Activated CD4-positive, alpha-beta T cell treated with anti-CD3 and anti-CD28 coated beads, Interleukin-2, amount 50 U/mL, for 4 hours (primary cell): ENCODE measurements at places on chromosomes 12 and 14.

DNA sequence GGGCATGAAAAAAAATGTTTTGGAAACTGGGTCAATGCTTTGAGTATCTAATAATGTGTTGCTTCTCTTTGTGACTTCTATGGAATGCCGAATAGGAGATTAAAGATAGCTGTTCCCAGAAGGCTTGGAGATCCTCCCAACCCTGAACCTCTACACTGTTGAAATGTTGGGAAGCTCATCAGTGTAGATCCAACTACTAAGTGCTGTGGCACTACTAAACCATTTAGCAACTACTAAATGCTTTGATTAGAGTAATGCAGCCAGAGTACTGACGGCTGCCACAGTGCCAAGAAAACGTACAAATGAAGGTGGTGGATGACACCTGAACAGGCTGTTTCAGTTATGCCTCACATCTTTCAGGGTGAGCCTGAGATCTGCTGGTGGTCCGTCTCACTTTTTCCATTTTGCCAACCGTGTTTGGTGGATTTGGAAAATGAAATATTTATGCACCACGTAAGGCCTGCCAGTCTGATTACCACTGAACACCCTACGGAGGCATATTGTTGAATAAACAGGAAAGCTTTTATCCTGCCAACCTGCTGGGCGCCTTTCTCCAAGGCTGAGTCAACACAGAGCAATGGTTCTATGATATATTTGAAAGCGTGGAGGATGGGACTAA, 938.0 kb upstream of the FLRT2 start:
- no peak for DNase-seq

- DNase-seq: peak; percentile 1
Observed at GRCh38 chr14:36070031-36070719, 106.3 kb downstream of the PTCSC3 start.

- no peak for DNase-seq
Observed at GRCh38 chr12:15429262-15429661, 107.0 kb downstream of the PTPRO start.

DNA sequence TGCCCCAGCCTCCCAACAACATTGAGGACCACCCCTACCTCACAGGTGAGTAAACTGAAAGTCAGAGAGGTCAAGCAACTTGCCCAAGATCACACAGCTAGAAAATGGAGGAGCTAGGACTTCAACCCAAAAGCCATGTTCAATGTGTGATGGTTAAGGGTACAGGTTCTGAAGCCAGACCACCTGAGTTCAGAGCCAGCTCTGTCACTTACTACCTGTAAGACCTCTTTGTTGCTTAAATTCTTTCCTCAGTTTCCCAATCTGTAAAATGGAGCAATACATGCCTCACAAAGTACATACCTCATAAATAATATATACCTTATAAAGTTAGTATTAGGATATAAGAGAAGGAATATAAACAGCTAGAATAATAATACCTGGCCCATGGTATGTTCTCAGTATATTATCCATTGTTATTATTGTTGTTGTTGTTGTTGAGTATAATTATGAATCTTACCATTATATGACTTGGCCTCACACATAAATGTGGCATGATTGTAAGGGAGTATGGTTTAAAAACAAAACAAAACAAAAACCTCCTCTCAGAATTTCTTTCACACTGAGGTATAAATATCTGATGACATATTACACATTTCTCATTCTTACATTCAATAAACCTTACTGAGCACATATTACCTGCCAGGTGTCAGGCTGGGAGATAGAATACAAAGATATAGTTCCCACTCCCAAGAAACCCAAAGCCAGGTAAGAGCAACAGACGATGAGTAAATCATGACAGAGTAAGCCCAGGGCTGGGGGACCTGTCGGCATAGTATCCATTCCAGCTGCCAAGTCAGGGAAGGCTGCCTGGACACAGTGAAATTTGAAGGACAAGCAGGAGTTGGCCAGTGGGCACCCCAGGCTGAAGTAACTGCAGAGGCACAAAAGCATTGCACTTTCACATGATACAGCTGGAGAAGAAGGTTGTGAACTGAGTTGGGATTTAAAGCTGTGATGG, 19.6 kb downstream of the CMKLR1 start:
- DNase-seq: no peak

DNA sequence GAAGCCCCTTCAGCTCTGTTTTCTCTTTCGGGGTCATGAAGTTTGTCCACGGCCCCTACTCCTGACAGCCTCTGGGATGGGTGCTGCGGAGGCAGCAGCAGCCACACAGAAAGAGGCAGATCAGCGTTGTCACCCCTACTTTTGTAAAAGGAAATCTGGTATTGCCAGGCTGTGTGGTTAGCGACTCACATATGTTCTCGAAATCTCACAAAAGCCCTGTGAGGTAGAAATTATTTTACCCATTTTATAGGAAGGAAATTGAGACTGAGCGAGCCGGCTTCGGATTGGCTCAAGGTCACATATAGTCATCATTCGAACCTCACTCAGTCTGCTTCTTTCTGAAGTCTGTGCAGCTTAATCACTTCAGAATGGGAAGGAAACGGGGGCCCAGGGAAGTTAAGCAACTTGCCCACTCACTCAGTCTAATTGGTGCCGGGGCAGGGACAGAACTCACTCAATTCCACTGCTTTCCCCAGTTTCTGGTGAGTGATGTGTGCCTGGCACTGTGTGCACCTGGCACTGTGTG, 1.1 kb upstream of the CKAP4 start:
- peak; percentile 41 for DNase-seq

DNA sequence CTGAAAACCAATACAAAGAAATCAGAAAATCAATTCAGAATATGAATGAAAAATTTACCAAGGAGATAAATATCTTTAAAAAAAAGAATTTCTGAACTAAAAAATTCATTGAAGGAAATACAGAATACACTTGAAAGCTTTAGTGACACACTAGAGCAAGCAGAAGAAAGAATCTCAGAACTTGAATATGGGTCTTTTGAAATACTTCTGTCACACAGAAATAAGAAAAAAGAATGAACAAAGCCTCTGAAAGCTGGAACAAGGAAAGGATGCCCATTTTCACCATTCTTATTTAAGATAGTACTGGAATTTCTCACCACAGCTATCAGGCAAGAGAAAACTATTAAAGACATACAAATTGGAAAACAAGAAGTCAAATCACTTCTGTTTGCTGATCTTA, 103.1 kb upstream of the NEDD1 start:
- DNase-seq: no peak

DNA sequence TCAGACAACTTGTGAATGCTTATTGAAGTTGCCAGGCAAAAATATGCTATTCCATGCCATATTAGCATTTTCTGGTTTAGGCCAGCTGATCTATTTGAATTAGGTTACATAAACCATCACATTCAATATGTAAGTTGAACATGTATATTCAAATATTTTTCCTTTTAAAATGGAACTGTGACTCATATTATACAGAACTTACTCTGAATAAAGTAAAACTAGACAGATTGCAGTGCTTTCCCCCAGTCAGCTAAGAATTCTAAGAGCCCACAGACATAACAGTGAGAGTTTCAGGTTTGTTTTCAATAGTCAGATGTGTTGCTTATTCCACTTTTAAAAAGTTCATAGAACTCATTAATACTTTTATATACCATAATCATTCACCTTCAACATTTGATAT, 119.8 kb downstream of the MGST1 start:
- DNase-seq: no peak

GRCh38 chr12:47722941-47723631, 2.2 kb downstream of the ENDOU start:
- DNase-seq: no peak

- DNase-seq: no peak
Observed at GRCh38 chr12:45435945-45436710, 220.2 kb downstream of the ANO6 start.

- no peak for DNase-seq
Observed at GRCh38 chr14:80536456-80536855, 325.2 kb upstream of the DIO2 start.

DNA sequence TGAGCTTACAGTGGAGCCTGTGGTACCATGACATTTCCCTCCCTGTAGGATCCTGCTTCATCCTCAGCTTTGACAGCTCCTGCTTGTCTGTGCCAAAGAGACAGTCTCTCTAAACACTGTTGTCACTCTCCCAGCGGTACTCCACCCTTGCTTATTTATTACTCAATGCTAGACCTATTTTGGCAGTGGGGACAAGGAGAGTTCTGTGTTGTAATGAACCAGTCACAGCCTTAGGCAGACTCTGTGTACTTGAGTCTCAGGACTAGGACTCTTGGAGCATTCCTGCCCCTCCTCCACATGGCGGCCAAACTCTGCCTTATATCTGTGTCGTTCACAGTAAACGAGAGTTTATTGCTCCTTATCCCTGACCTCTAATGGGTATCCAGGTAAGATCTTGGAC, 70.9 kb downstream of the PIK3C2G start:
- no peak for DNase-seq

GRCh38 chr12:70660620-70661219, 23.5 kb upstream of the PTPRB start:
- DNase-seq: no peak

DNA sequence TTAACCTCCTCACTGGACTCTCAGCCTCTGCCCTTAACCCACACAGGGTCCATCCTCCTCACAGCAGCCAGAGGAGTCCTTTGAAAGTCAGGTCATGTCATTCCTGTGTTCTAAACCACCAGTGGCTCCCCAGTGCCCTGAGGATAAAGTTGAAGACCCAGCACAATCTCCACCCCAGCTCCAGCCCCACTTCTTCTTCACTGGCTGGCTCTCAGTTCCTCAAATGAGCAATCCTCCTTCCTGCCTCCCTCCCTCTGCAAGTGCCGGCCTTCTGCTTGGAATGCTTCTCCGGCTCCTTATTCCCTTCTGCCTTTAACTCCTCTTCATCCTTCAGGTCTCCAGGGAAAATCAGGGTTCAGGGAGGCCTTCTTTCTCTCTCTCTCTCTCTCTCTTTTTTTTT, 32.0 kb upstream of the SPPL3 start:
- no peak for DNase-seq

GRCh38 chr14:38174711-38175110, 33.0 kb upstream of the SSTR1 start:
- DNase-seq: no peak

DNA sequence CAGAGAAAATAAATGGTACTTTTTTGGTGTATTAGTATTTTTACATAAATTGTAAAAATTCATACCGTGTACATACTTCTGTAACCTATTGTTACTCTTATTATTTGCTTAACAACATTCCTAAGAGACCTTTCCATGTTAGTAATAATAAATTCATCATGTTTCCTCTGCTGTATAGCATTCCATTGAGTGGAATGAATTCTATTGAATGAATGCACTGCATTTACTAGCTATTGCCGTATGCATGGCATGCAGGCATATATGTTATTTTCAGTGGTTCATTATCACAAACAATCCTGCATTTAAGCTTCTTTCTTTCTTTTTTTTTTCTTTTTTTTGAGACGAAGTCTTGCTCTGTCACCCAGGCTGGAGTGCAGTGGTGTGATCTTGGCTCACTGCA, 137.6 kb upstream of the TBX3 start:
- no peak for DNase-seq

DNA sequence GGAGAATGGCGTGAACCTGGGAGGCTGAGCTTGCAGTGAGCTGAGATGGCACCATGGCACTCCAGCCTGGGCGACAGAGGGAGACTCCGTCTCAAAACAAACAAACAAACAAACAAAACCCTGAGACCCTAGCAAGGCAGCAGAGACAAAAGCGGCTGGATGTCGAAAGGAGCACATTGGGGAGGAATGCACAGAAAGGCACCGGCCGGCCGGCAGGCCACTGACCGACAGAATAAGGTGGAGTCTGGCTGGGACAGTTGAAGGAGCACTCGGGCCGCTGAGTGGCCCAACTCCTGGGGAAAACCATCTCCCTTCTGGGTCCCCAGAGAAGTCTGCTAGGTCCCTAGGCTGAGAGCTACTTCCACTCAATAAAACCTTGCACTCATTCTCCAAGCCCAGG, 256.2 kb downstream of the KIF21A start:
- DNase-seq: no peak

- no peak for DNase-seq
Observed at GRCh38 chr12:107526555-107527180, 158.9 kb upstream of the PWP1 start.

- DNase-seq: no peak
Observed at GRCh38 chr12:42421844-42422779, 96.1 kb downstream of the PPHLN1 start.

DNA sequence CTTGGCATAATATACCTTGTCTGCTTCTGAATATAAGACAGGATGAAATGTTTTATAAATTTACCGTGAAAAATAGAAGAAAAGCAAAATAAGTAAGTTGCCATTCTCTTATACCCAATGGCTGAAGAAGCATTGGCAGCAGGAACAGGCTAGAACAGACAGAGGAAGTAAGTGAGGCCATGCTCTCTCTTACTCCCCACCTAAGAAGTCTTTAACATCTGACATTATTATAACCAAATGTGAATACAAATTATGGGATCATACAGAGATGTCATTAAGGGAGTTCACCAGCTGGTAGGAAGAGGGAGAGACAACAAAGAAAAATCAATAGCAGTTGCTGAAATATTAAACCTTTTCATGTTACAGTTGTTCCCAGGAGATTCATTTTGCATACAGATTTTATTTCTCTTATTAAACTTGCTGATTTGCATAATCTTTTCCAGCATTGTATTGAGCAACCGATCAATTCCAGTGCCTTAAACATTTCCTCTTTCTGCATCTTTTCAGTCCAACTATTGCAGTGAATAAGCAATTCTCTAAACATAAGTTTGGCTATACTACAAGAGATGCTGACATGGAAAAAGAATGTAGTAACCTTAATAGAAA, 270.6 kb downstream of the SLC6A15 start:
- DNase-seq: no peak

DNA sequence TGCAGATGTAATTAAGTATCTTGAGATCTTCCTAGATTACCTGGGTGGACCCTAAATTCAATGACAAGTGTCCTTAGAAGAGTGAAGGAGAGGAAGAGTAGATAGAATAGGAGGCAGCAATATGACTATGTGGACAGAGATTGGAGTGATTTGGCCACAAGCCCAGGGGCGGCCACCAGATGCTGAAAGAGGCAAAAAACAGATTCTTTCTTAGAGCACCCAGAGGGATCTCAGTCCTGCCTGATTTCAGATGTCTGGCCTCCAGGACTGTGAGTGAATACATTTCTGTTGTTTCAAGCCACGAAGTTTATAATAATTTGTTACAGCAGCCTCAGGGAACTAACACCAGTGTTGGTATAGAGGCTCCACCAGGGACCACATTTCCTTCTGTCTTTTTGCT, 67.3 kb downstream of the DACT1 start:
- no peak for DNase-seq

- no peak for DNase-seq
Observed at GRCh38 chr12:43655586-43655985, 103.0 kb downstream of the PUS7L start.

- DNase-seq: no peak
Observed at GRCh38 chr14:75630695-75631452, 29.8 kb downstream of the ERG28 start.

- no peak for DNase-seq
Observed at GRCh38 chr14:100488057-100488456, 99.2 kb downstream of the BEGAIN start.

- no peak for DNase-seq
Observed at GRCh38 chr14:101411779-101412178, 149.5 kb upstream of the DIO3 start.

DNA sequence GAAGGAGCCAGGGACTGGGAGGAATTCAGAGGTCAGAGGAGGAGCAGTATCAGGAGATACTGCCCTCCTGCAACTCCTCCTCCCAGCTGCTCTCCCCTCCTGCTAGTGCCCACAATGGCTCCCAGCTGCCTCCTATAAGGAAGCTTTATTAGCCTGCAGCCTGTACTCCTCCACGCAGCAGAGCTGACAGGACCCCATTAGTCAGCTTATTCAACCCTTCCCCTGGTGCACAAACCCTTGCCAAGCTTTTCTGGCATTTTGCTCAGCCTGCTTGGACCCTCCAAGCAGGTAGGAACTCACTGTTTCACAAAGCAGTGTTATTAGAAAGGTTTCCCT, 6.9 kb upstream of the AQP2 start:
- no peak for DNase-seq

GRCh38 chr14:78904094-78904493, 733.9 kb downstream of the NRXN3 start:
- DNase-seq: no peak
